ENCODE measurements at places on chromosomes 1 and 21.
A peak's percentile ranks its signal among the peaks of the same experiment; 100 is the strongest.

DNA sequence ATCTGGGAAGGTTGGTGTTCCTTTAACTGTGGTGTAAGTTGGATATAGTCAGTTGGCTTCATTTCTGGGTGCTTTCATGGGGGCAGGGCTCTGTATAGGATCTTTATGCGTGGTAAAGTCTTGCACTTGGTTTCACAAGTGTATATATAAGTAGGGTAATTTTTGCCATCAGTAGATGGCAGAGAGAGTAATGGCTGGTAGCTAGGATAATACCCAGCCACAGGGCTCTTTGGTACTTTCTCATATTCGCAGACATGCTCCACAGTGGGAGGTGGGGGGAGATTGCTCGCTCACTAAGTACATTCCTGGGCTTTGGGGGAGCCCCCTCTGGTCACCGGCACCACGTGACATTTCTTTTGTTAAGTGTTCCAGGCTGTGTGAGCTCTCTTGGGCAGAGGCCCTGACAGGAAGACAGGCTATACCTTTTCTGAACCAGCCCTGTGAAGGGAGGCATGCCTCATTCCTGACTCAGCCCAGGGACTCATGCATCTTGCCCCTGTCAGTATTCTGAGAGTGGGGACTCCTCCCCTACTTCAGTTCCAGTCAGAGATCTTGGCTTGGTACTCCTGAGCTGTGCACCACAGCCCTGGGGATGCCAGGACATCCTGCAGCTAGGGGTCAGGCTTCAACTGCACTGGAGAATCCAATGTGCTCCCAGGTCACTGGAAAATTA, 37.6 kb downstream of the FCRL2 start:
- DNase-seq: no peak

DNA sequence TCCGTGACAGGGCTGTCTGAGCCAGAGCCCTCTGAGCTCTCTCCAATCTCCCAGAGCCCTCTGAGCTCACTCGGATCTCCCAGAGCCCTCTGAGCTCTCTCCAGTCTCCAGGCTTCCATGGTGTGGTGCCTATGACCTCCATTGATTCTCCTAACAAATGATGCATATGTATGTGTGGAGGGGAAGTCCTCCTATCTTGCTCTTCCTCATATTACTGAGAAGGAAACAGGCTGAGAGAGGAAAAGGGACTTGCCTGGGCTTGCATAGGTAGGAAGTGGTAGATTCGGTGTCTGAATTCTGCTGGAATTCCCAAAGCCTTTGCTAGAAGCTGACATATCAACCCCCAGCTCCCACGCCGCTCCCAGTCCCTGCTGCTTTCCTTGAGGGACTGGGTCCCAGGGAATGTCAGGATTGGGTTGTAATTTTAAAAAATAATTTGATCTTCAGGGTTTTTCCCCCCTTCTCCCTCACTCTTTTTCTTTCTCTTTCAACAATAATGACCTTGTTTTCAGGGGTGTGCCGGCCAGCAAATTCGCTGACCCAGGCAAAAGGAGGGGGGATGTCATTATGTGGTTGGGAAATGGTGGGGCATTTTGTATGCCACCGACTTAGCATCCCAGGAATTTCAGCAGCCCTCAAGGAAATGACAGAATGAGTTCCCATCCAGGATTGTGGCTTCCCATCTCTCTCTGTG, 42.3 kb upstream of the RUNX3 start:
- DNase-seq: peak; percentile 62

- DNase-seq: no peak
These were observed 3.2 kb downstream of the NOS1AP start for GRCh38 chr1:162072740-162073139.

DNA sequence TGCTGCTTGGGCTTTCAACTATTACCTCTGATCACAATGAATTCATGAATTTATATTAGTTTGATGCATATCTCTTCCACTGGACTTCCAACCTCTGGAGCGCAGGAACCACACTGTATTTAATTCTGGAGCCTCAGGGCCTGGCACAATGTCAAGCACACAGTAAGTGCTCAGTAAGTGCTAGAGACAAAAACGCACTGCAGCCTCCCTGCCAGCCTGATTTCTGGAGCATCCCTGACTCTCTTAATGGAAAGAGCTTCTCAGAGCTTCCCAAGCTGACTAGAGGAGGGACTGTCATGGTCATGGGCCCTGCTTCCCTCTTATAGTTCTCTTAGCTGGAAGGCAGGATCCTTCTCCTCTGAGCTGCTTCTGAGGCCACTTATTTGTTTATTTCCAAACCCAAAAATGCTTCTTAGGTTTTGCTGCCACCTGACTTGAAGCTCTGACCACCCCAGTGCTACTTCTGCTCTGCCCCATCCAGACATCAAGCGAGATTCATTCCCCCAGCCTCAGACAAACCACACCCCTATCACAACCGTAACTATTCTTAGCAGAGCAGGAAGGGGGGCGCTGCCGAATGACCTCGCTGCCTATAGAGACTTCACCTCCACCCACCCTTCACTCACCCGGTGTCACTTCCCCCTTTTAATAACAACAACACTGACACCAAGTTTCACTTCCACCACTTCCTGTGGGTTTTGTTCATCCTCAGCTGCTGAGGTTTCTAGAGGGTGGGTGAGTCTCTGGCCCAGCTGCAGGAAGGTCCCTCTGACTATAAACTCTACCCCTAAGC, 33.6 kb downstream of the NUAK2 start:
- DNase-seq: no peak

DNA sequence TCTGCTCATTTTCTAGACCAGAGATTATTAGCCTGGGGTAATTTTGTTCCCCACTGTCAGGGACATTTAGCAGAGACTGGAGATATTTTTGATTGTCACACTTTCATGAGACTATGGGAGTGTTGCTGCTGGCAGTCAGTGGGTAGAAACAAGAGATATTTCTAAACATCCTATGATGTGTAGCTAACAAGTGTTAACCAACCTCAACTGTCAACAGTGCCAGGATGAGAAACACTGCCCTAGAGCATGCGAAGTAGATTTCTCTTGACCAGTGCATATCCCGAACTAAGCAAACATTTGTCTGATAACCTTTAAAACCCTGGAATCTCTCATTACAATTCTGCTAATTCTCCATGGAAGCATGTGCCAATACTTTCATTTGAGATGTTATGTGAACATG, 607.4 kb upstream of the TMPRSS15 start:
- DNase-seq: no peak

DNA sequence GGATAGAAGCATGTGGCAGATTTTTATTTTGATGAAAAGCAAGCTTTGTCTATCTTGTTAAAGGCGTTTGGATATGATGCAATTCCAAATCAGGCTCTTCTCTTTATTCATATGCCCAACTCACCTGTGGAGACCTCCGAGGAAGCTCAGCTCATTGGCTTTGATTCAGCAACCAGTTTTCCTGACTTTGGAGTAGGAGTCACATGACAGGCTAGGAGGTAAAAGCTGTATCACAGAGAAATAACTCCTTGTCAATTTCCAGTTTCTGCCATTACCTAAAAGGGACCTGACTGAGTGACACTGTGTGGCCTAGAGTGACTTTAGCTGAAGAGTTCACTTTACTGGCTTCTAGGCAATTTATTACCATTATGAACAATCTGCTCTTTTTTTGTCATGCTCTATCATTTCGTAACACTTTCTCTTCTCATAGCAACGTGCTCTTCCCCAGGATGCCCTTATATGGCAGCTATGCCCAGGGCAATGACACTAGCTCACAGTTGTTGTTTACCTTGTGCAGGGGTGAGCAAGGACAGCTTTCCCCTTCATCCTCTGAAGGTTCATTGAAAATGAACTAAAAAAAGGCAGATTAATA, 107.2 kb downstream of the KCNK1 start:
- no peak for DNase-seq

DNA sequence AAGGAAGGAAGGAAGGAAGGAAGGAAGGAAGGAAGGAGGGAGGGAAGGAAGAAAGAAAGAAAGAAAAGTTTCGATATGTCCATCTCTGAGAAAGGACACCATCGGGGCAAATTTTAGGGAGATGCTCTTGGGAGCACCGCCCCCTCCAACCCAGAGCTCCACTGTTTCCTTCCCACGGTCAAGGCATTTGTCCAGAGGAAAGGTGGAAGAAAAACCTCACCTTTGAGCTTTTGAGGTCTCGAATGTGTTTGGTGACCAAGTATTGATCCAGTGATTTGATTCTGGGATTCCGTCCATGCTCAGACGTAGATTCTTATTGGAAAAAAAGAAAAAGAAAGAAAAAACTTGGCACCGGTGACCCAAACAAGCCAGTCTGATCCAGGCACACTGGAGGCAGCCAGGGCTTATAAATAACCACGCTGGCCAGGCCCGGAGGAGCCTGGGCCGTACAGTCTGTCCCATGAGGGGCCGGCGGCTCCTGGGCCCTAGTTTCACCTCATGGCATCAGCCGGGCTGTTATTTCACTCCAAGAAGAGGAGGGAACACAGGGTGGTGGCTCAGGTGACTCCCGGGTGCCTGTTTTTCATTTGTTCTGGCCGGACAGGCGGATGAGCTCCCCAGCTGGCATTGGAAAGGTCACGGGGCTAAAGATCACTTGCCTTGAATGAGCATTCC, 36.1 kb upstream of the SLC25A33 start:
- no peak for DNase-seq

DNA sequence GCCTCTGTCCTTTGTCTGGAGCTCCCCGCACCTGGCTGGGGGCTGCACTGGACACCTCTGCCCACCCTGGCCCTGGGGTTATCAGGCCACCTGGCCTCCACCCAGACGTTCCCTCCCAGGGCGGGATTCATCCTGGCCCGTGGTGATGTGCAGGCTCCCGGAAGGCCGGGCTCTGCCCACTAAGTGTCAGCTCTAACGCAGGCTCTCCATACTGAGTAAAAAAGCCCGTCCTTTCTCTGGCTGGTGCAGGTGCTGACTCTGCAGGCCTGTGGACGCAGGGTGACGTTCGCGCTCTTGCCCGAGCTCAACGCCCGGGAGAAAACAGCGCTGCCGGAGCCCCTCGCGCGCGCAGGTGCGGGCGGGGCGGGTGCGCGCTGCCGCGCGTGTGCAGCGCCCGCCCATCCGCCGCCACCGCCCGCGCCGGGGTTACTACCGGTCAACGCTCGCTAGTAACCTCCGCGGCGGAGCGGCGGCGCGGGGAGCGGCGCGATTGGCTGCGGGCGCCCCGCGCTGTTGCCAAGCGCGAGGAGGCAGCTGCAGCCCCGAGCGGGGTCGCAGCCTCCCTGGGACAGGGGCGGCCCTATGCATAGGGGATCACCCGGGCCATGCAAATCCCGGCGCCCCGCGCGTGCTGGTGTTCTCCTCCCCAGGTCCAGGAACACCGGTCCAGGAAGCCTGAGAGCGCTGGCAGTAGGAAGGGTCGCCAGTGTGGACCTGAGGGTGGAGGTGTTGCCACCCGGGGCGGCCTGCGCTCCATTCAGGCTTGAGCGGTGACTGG, 15.7 kb downstream of the ABCG1 start:
- DNase-seq: peak; percentile 66

- no peak for DNase-seq
These were observed 99.6 kb downstream of the EIF4G3 start for GRCh38 chr1:21077085-21077484.

GRCh38 chr1:211637066-211637465, 38.4 kb downstream of the NEK2 start:
- DNase-seq: no peak

GRCh38 chr21:45970674-45971615, 10.6 kb upstream of the COL6A1 start:
- peak; percentile 75 for DNase-seq

GRCh38 chr1:48697066-48697707, 79.5 kb downstream of the BEND5 start:
- DNase-seq: peak; percentile 29

DNA sequence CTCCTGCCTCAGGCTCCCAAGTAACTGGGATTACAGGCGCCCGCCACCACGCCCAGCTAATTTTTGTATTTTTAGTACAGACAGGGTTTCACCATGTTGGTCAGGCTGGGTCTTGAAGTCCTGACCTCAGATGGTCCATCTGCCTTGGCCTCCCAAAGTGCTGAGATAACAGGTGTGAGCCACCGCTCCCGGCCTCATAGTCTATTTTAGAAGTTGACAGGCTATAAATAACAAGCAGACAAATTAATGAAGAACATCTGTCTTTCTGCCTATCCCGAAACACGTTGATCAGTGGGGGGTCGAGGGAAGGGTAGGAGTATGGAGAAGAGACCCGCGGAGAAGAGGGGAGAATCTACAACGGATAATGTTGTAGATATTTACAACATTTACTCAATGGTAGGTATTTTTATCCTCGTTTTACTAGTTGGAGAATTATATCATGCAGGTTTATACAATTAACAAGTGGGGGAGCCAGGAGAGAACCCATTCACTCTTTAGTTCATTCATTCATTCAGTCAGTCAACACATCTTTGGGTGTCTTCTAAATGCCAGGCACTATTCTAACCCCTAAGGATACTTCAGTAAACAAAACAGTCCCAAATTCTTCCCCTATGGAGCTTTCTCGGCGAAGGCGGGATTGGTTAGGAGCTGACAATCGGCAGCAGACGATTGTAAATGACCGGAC, 497 bp upstream of the IFNAR2 start:
- no peak for DNase-seq

DNA sequence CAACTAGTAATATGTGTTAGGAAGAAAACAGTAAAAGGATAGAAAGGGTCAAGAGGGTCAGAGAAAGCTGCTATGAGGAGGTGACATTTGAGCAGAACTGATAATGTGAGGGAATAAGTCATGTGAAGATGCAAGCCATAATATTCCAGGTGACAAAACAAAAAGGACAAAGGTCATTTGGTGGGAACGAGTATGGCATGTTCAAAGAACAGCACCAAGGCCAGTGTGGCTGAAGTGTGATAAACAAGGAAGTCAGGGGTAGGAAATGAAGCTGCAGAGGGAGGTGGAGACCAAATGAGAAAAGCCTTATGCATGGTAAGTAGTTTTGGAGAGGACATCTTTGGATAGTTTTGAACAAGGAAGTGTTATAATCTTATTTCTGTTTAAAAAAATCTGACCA, 46.7 kb downstream of the LPGAT1 start:
- no peak for DNase-seq

DNA sequence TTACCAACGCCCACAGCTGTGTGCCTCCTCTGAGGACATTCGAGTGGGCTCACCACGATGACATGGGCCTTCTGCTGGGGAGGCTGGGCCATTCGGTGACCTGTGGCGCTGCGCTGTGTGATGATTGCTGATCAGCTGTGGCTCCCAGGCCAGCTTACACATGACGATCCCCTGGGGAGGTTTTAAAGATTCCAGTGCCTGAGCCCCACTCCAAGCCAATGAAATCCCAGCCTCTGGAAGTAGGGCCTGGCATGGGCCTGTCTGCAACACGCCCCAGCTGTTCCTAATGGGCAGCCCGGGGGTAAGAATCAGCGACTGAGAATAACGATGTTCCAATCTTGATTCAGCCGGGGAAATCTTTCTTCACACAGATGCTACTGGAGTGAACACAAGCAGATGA, 153.7 kb downstream of the KCNJ6 start:
- DNase-seq: no peak

DNA sequence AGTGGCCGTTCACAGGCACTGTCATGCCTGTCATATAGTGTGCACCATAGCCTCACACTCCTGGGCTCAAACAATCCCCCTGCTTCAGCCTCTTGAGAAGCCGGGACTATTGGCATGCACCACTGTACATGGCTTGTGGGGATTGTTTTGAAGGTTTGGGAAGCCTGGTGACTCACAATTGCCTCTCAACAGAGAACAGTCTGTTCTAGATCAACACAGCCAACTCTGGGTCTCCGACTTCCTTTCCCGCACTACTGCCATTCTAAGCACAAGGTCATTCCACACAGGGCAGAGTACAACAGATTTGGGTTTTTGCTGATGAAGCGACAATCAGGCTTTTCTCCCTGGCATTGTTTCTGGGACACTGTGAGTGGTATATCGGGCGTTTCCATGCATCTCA, 15.5 kb upstream of the AHCTF1 start:
- DNase-seq: no peak

GRCh38 chr1:187409341-187409740, 580.6 kb downstream of the PLA2G4A start:
- peak; percentile 75 for DNase-seq

Measured in umbilical cord (tissue), 2 donors.